ENCODE measurements at places on chromosomes 3 and 15.
A peak's percentile ranks its signal among the peaks of the same experiment; 100 is the strongest.

GRCh38 chr15:58724466-58724865 is 25.0 kb downstream of the ADAM10 start:
- DNase-seq = no peak

- DNase-seq = peak; percentile 83
These were observed 1.3 kb upstream of the TWF2 start for GRCh38 chr3:52240059-52240885.

DNA sequence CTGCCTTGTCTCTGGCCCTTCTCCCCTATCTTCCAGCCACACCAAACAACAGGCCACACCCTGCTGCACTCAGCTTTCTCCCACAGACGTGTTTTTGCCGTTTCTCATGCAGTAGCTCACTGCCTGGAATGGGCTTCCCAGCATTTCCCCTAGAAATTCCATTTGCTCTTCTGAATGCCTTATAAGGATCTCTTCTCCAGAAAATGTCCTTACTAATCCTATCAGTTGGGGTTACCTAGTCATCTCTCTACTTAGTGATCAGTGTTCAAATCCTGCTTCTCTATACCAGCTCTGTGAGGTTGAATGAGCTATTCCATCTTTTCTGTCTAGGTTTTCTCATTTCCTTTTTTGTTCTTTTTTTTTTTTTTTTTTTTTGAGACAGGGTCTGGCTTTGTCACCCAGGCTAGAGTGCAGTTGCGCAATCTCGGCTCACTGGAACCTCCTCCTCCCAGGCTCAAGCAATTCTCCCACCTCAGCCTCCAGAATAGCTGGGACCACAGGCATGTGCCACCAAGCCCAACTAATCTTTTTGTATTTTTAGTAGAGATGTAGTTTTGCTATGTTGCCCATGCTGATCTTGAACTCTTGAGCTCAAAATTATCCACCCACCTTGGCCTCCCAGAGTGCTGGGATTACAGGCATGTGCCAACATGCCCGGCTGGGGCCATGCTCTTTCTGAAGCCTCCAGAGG is 98.2 kb upstream of the CHD2 start:
- no peak for DNase-seq

- DNase-seq = no peak
These were observed 64.6 kb downstream of the HES1 start for GRCh38 chr3:194200422-194201081.

DNA sequence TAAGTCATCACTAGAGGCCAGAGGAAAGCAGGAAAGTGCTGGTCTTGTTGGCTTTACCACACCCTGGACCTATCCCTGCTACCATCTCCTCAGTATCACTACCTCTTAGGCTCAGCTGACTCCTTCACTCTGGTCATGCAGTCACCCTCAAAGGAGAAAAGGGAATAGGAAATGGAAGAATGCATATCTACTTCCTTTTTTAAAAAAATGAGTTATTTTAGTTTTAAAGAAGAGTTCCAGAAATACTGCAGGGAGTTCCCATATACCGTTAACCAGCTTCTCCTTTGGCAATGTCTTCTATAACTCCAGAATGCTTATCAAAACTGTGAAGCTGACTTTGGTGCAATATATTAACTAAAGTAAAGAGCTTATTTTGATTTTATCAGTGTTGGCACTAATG is 688.6 kb downstream of the DIPK2A start:
- no peak for DNase-seq

GRCh38 chr3:17945799-17946399 is 203.5 kb upstream of the TBC1D5 start:
- DNase-seq = no peak

DNA sequence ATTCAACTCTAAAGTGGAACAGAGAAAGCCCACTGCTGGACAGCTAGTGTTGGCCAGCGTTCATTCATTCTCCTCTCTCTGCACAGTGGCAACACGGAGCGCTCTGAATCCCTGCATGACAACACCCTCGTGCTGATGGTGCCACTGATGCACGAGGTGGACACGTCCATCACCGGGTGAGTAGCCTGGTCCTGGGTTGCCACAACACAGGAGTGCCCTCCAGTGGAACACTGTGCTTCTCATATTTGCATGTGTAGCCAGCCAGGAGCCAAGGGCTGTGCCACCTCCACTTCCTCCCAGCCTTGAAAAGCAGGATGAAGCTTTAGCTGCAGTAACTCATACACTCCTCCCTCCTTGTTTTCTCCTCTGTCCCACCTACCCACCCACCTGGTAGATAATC is 120.0 kb upstream of the CTDSPL start:
- DNase-seq = peak; percentile 21

- DNase-seq = peak; percentile 93
These were observed at the start of gene PIF1 for GRCh38 chr15:64825431-64826294. PIF1 (minus strand) TSS chr15:64825647; CDS start chr15:64824335, 1,312 bp downstream.

Measured in globus pallidus (tissue), 1 donor.